ENCODE measurements at places on chromosomes 5 and 9. TPM values are rescaled to one million over a fixed set of nuclear protein-coding genes. Genes with fewer than 3 reads are reported as not detected.

GRCh38 chr5:68418680-68419079, 203.1 kb downstream of the PIK3R1 start:
- no peaks in the 10 kb centered on the region for H3K27me3 ChIP-seq
- H3K36me3 ChIP-seq = no peaks in the 10 kb centered on the region
- no peak overlapping the region for H3K4me3 ChIP-seq
- DNase-seq = no peak
- no peak overlapping the region for H3K27ac ChIP-seq
- H3K4me1 ChIP-seq = peaks cover 10% of the 10 kb centered on the region

GRCh38 chr9:129999141-129999510, 43.9 kb downstream of the FNBP1 start:
- no peak for DNase-seq
- peaks cover 92% of the 10 kb centered on the region for H3K4me1 ChIP-seq
- H3K27me3 ChIP-seq = no peaks in the 10 kb centered on the region
- peak overlapping the region; percentile 47 for H3K27ac ChIP-seq
- H3K36me3 ChIP-seq = peaks cover 2% of the 10 kb centered on the region
- H3K4me3 ChIP-seq = no peak overlapping the region

- DNase-seq = no peak
- H3K36me3 ChIP-seq = no peaks in the 10 kb centered on the region
- H3K4me3 ChIP-seq = no peak overlapping the region
- H3K4me1 ChIP-seq = no peaks in the 10 kb centered on the region
- H3K27me3 ChIP-seq = no peaks in the 10 kb centered on the region
Measured at GRCh38 chr5:78607864-78608263, 40.7 kb downstream of the LHFPL2 start.

- H3K36me3 ChIP-seq = no peaks in the 10 kb centered on the region
- no peaks in the 10 kb centered on the region for H3K27me3 ChIP-seq
- H3K4me1 ChIP-seq = peaks cover 12% of the 10 kb centered on the region
- no peak overlapping the region for H3K4me3 ChIP-seq
- DNase-seq = no peak
Measured at GRCh38 chr9:113886466-113886865, 10.4 kb downstream of the ZNF618 start.

DNA sequence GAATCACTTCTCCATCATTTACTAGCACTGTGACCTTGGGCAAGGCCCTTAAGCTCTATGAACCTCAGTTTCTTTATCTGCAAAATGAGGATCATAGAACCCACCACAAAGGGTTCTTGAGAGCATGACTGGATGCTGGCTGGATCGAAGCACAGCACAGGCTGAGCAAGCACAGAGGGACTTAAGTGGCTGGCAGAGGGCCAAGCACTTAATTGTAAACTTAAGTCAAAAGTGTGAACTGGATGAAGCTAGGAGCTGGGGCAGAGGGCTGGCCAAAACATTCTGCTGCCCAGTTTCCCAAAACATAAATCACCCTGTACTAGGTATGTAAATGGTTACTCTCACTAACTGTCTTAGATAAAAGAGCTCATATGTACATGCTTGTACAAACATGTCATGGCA, 112.3 kb upstream of the WWC1 start:
- no peaks in the 10 kb centered on the region for H3K27me3 ChIP-seq
- no peak overlapping the region for H3K4me3 ChIP-seq
- H3K4me1 ChIP-seq = no peaks in the 10 kb centered on the region
- DNase-seq = no peak
- no peak overlapping the region for H3K27ac ChIP-seq

DNA sequence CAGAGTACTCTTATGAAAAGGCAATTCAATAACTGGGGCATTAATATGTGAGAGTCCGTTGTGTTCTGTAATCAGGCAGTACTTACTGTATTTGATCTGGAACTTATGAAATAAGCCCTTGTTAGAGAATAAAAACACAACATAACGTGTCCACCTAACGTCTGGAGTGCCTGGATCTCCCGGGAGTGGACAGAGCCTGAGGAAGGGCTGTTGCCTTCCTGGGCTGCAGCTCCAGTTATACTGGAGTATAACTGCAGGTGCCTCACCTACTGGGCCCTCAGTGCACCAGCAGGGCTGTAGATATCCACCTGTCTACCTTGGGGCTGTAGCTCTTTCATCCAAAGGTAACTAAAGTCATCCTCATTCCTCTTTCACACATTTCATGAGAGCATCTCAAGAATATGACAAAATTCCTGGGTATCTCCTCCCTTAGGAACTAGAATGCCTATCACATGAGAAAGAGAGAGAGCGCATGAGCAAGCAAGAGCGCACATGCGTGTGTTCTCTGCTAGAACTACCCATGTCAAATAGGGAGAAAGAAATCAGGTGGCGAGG, 200.1 kb downstream of the GAPVD1 start:
- no peak overlapping the region for H3K27ac ChIP-seq
- H3K27me3 ChIP-seq = no peaks in the 10 kb centered on the region
- H3K4me1 ChIP-seq = no peaks in the 10 kb centered on the region

DNA sequence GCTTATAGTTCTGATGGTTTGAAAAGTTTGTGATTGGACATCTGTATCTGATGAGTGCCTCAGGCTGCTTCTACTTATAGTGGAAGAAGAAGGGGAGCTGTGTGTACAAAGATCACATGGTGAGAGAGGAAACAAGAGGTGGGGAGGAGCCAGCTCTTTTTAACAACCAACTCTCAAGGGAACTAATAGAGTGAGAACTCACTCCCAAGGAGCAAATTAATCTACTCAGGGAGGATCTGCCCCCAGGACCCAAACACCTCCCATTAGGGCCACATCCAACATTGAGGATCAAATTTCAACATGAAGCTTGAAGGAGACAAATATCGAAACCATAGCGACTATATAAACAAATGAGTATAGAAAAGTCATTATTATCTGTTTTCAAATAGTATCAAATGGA, 64.7 kb upstream of the PRLR start:
- no peak for DNase-seq
- H3K4me1 ChIP-seq = no peaks in the 10 kb centered on the region
- no peaks in the 10 kb centered on the region for H3K36me3 ChIP-seq

- H3K36me3 ChIP-seq = no peaks in the 10 kb centered on the region
- no peaks in the 10 kb centered on the region for H3K4me1 ChIP-seq
- no peak overlapping the region for H3K27ac ChIP-seq
- no peak for DNase-seq
- no peaks in the 10 kb centered on the region for H3K27me3 ChIP-seq
- no peak overlapping the region for H3K4me3 ChIP-seq
Measured at GRCh38 chr5:137563646-137564397, 64.7 kb upstream of the SPOCK1 start.

DNA sequence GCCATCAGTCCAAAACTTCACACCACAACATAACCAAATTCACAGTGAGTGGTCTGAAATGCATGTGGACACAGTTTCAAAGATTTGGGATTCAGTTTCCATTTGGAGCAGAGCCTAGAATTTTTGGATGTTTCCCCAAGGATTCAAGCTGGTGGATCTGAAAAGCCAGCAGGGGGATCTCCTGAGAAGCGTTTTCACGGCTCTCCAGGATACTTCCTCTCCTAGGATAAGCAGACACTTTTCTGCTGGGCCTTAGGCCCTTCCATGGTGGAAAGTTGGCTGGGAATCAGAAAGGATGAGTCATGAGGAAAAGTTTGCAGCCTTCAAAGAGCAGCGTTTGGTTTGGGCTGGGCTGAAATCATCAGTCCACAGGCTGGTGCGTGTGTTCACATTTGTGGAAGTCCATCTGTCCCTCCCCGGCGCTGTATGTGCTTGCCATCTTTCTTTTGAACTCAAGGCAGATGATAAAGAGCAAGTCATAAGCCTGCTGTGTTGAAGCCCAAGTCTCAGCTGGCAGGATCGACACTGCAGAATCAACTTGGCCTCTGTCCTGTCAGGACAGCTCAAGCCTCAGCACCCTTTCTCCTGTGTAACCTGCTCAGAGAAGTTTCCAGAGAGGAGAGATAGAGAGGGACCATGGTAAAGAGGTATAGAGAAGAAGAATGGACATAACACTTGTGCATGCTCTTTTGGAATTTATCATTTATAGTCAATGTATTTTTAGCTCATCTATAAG, 152.6 kb upstream of the MSX2 start:
- no peak overlapping the region for H3K27ac ChIP-seq
- no peaks in the 10 kb centered on the region for H3K4me1 ChIP-seq
- no peaks in the 10 kb centered on the region for H3K27me3 ChIP-seq
- no peak for DNase-seq
- H3K36me3 ChIP-seq = no peaks in the 10 kb centered on the region

GRCh38 chr5:119879446-119879845, 250.1 kb downstream of the FAM170A start:
- no peak overlapping the region for H3K4me3 ChIP-seq
- no peaks in the 10 kb centered on the region for H3K4me1 ChIP-seq
- no peaks in the 10 kb centered on the region for H3K27me3 ChIP-seq
- H3K27ac ChIP-seq = no peak overlapping the region
- H3K36me3 ChIP-seq = no peaks in the 10 kb centered on the region

DNA sequence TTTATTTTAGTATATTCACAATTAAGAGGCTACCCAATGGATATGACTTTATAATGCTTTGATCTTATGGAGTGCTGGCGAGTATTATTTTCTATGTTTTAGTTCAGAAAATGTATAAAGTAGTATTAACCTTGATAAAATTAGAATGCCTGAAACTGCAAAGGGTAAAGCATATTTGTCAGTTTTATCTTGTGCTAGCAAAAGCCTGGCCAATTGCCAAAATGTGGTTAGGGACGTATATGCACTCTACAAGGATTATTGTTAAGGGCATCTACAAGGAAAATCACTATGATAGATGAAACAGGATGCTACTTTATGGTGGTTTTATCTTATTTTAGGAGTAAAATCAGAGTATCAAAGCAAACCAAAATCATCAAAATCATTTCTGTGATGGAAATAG, 281.7 kb downstream of the CCDC171 start:
- no peak overlapping the region for H3K4me3 ChIP-seq
- no peaks in the 10 kb centered on the region for H3K36me3 ChIP-seq
- no peaks in the 10 kb centered on the region for H3K4me1 ChIP-seq
- DNase-seq = no peak

- H3K4me1 ChIP-seq = no peaks in the 10 kb centered on the region
- no peak overlapping the region for H3K27ac ChIP-seq
- no peak overlapping the region for H3K4me3 ChIP-seq
- no peak for DNase-seq
- H3K27me3 ChIP-seq = no peaks in the 10 kb centered on the region
Measured at GRCh38 chr5:158320934-158321333, 462.0 kb upstream of the CLINT1 start.

DNA sequence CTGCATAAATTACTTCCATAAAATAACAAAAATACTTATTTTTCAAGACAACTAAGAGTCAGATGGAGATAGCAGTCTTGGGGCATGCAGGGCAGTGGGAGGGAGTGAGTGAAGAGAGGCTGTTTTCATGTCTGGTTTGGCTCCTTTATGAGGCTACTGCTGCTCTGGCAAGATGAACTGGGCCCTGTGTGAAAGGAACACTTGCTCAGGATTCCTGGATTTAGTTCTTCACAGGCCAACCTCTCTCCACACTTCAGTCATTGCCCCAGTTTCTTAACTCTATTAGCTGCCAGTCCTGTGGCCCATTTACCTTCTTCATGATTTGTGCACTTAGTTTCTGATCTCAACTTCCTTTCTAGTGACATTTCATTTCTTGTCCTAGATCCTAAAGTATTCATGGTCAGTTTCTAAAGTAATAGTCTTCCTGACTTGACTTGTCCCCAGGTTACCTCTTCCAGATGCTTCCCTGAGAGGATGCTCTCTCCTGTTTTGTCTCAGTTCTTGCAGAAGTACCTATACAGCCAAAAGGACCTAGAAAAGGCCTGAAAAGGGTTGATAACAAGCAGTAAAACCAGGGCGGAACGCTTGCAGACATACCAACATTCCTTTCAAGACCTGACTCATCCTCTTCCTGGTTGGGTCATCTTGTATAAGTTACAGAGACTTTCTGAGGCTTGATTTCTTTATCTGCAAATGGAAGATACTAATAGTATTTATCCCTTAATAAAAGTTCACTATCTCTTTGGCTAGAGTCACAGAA, 77.0 kb upstream of the ZFAND5 start:
- no peak overlapping the region for H3K4me3 ChIP-seq
- DNase-seq = no peak
- no peaks in the 10 kb centered on the region for H3K36me3 ChIP-seq
- H3K27ac ChIP-seq = no peak overlapping the region
- H3K27me3 ChIP-seq = no peaks in the 10 kb centered on the region
- H3K4me1 ChIP-seq = peaks cover 36% of the 10 kb centered on the region

GRCh38 chr9:135346438-135347050, 133.0 kb upstream of the PPP1R26 start:
- H3K27me3 ChIP-seq = no peaks in the 10 kb centered on the region
- no peak overlapping the region for H3K27ac ChIP-seq
- peaks cover 4% of the 10 kb centered on the region for H3K4me1 ChIP-seq
- no peaks in the 10 kb centered on the region for H3K36me3 ChIP-seq

DNA sequence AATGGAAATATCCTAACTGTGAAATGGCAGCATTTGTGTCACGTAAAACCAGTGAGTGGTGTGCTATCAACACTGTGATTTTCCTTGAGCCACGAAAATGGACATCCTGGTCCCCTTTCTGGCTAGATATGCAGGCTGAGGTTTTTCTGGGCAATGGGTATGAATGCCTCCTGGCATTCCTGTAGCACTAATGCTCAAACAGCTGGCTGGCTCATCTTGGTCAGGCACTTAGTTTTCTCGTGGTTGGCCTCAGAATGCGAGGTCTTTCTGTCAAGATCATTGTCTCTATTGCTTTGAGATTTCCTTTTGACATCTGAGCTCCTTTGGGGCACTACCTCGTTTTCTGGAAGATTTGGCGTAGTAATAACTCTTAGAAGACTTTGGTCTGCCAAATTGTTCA, 15.6 kb downstream of the SLC1A3 start:
- no peak for DNase-seq
- no peaks in the 10 kb centered on the region for H3K27me3 ChIP-seq
- H3K36me3 ChIP-seq = no peaks in the 10 kb centered on the region
- H3K4me1 ChIP-seq = no peaks in the 10 kb centered on the region

DNA sequence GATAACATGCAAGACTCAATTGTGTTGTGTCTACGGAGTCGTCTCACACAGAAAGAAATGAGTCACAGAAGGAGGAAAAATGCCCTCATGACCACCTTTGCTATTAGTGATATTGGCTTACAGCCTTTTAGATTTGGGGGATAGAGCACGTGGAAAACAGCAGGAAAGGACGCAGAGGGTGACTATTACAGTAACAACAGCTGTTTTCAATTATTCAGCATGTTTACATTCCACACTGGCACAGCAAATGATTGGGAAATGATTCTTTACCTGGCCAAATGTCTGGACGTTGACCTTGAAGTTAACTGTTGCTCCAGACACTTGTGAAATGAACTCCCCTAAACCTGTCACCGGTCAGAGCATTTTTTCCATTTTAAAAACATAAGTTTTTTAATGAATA, 46.8 kb downstream of the APTX start:
- DNase-seq = no peak
- no peak overlapping the region for H3K4me3 ChIP-seq
- no peaks in the 10 kb centered on the region for H3K27me3 ChIP-seq
- H3K36me3 ChIP-seq = no peaks in the 10 kb centered on the region
- H3K27ac ChIP-seq = no peak overlapping the region

GRCh38 chr5:80346055-80346454, 26.3 kb downstream of the SPZ1 start:
- no peaks in the 10 kb centered on the region for H3K4me1 ChIP-seq
- H3K27me3 ChIP-seq = no peaks in the 10 kb centered on the region
- peak; percentile 18 for DNase-seq
- H3K4me3 ChIP-seq = no peak overlapping the region
- no peaks in the 10 kb centered on the region for H3K36me3 ChIP-seq
- no peak overlapping the region for H3K27ac ChIP-seq

The PAX5 gene
- polyA plus RNA-seq = not detected

The TMEM174 gene
- polyA plus RNA-seq = not detected

The DUSP1 gene
- 297 TPM for polyA plus RNA-seq
